ENCODE measurements at places on chromosomes 11 and 22. TPM values are rescaled to one million over a fixed set of nuclear protein-coding genes. Genes with fewer than 3 reads are reported as not detected.

Gene SPON1
- polyA plus RNA-seq, result 70.9 TPM

Gene SCGB1C1
- polyA plus RNA-seq, result 1.9 TPM

Gene APOL5
- polyA plus RNA-seq, result not detected

Gene MYRF
- polyA plus RNA-seq, result 21.7 TPM

Gene P2RX3
- polyA plus RNA-seq, result 1.1 TPM

Gene KRTAP5-10
- not detected for polyA plus RNA-seq

Gene CRYBB2
- polyA plus RNA-seq, result 0.23 TPM

Gene MIAT
- 0.52 TPM for polyA plus RNA-seq

Gene DTX4
- polyA plus RNA-seq, result 45.8 TPM

Gene OR5B21
- not detected for polyA plus RNA-seq

Gene APOBEC3H
- 0.26 TPM for polyA plus RNA-seq

Gene RTN4RL2
- 3.9 TPM for polyA plus RNA-seq

Gene NAALAD2
- polyA plus RNA-seq, result 23.8 TPM

Gene PRR5L
- polyA plus RNA-seq, result 13.2 TPM

DNA sequence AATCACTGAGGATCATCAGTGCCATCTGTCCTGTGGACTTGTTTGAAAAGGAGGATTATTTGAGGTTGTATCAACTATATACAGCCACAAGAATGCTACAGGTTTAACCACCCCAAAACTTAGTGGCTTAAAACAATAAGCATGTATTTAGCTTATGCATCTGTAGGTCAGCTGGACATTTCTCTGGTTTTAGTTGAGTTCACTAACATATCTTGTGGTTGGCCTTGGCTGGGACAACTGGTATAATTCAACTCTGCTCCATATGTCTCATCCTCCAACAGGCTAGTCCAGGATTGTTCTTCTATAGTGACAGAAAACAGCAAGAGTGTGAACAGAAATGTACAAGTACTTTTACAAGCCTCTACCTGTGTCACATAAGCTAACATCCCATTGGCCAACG is 49.9 kb upstream of the SOX6 start:
- DNase-seq, result no peak

GRCh38 chr11:85184721-85185120 is 442.4 kb downstream of the DLG2 start:
- DNase-seq, result no peak

GRCh38 chr22:41327124-41327523 is 25.8 kb downstream of the ZC3H7B start:
- DNase-seq, result no peak

DNA sequence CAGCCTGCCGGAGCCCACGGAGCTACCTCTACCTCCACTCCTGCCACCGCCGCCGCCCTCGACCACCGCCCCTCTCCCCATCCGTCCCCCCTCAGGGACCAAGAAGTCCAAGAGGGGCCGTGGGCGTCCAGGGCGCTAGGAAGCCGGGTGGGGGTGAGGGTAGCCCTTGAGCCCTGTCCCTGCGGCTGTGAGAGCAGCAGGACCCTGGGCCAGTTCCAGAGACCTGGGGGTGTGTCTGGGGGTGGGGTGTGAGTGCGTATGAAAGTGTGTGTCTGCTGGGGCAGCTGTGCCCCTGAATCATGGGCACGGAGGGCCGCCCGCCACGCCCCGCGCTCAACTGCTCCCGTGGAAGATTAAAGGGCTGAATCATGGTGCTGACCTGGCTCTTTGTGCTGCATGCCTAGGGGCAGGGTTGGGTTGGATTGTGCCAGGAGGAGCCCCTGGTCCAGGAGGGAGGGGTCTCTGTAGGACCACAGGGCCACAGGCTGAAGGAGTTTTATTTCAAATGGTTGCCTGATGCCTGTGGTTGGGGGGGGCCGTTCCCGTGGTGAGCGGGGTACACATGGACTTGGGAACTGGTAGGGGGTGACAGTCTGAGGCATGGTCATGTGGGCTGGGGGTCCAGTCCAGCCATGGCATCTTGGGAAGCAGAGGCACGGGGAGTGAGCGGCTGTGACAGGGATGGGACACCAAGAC is 2.3 kb downstream of the PTPRCAP start:
- no peak for DNase-seq

DNA sequence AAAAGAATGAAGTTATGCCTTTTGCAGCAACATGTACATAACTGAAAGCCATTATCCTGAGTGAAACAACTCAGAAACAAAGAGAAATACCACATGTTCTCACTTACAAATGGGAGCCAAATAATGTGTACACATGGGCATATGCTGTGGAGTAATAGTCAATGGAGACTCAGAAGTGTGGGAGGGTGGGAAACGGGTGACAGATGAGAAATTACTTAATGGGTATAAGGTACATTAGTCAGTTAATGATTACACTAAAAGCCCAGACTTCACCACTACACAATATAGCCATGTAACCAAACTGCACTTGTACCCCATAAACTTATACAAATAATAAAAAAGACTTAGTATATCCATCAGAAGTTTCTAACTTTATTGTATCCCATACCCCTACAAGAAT is 674.1 kb upstream of the ARHGAP42 start:
- peak; percentile 15 for DNase-seq

DNA sequence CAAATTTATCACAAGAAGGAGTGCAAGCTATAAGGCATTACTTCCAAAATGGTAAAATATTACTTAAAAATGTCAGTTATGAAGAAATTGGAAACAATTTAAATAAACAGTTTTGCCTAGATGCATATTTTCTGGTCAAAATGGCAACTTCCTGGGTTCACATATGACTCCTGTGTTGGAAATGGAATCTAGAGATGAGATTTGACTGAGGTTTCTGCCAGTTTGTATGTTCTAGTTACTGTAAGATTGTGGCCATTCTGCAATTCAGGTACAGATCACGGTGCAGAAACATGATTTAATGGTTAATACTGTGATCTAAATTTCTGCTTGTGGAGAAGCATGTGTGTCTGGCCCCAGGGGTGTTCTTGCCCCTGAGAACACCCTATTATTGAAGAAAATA is 3.4 kb upstream of the OR4C6 start:
- no peak for DNase-seq

GRCh38 chr11:114598461-114598860 is 2.9 kb upstream of the NXPE4 start:
- no peak for DNase-seq

- no peak for DNase-seq
Measured at GRCh38 chr11:31107649-31108048, 261.9 kb downstream of the DCDC1 start.

GRCh38 chr11:65431451-65432099 is 9.0 kb downstream of the NEAT1 start:
- DNase-seq, result no peak

DNA sequence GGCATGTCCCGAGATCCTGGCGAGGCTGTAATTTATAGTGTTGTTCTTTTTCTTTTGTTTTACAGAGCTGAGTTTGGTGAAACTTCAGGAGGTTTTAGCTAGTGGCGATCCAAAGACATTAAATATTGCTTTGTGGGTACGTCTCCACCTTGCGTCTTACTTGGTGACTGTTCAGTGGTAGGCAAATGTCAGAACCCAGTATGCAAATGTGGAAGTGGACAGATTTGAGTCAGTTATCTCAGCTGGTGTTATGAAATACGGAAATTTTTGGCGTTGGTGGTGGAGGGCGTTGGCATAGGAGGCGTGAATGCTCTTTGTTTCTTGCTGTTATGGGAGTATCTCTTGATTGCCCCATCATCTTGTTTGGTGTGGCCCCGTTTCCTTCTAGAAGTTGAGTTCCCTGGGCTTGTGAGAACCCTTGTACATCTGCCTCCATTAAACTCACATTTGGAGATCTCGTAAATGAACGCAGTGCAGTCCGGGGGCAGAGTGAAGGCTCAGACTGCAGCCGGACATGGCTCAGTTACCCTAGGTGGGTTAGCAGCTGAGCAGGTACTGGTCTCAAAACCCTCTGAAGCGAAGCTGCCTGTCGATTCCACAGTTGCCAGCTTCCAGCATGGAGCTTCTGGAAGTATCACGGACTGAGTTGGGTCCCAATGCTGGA is 39.9 kb downstream of the PTPRJ start:
- no peak for DNase-seq

DNA sequence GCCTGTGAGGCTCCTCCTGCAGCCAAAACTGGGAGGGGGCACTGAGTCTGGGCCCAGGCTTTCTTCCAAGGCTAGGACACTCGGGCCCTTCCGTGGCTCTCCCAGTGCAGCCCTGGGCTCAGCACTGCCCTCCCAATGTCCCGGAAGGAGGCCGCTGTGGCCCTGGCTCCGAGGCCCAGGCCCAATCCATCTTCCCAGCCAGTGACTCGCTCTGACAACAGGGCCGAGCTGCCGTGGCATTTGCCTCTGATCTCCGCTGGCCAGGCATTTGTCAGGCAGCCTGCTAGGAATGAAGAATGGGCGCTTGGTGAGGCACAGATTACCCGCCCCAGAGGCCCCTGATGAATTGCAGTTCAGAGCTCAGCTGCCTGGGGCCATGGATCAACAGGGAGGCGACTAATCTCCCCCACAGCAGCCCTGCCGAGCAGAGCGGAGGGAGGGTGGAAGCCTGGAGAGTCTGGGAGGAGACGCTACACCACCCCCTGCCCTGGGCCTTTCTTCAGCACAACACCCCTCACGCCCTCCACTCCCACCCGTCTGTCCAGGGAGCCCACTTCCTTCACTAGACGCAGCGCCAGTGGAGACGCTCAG is 8.3 kb downstream of the FXYD2 start:
- no peak for DNase-seq

GRCh38 chr11:62546244-62546928 is at the start of gene AHNAK:
AHNAK (minus strand) TSS chr11:62546806; CDS start chr11:62536098, 10,708 bp downstream.
- DNase-seq, result no peak

- no peak for DNase-seq
Measured at GRCh38 chr11:7892059-7892699, 38.9 kb downstream of the OR10A6 start.

GRCh38 chr11:74641289-74641688 is 48.9 kb downstream of the POLD3 start:
- DNase-seq, result no peak

- no peak for DNase-seq
Measured at GRCh38 chr11:5992604-5993251, 5.9 kb upstream of the OR52L1 start.

DNA sequence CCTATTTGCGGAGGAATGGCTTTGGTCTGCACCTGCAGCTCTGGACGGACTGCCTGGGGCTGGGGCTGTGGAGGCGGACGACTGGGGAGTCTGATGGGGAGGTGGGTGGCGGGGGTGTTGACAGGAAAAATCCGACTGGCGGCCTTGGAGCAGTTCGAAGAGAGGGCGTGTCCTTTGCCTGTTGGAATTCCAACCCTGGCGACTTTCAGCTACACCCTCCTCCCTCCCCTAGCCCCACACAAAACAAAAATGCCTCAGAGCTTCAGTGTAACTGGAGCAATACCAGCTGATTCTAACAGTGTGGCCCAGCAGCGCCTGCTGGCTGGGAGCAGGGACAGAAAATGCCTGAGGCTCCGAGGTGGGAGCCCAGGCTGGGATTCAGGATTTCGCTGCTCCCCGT is 85.4 kb downstream of the ATXN10 start:
- peak; percentile 23 for DNase-seq

- DNase-seq, result no peak
Measured at GRCh38 chr11:110362971-110363509, 66.6 kb upstream of the RDX start.

- DNase-seq, result no peak
Measured at GRCh38 chr11:837189-837989, 4.6 kb downstream of the CD151 start.

GRCh38 chr22:49380095-49380827 is 447.4 kb downstream of the BRD1 start:
- no peak for DNase-seq

GRCh38 chr11:86641537-86642261 is 30.7 kb downstream of the ME3 start:
- DNase-seq, result no peak

DNA sequence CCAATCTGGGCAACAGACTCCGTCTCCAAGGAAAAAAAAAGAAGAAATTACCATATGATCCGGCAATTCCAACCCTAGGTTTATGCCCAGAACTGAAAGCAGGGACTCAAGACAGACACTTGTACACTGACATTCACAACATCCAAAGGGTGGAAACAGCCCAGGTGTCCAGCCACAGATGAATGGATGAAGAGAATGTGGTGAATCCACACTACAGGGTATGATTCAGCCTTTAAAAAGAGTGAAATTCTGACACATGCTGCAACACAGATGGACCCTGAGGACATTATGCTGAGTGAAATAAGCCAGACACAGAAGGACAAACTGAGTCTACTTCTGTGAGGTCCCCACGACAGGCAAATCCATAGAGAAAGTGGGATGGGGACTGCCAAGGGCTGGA is 43.9 kb downstream of the SGSM3 start:
- no peak for DNase-seq

DNA sequence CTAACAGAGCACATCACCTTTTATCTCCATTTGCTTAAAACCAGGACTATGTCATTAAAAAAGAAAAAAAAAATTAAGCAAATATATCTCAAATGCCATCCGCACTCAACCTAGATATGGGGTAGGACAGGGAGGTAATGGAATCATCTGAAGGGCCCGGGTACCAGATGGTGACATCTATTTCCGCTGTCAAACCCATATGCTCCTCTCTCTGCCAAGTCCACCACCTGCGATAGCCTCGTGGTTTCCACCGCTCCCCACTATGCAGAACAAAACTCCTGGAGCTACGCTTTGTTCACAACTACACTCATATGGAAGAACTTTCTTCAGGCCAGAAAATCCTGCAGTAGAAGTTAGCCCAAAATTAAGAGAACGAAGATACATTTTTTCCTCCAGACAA is 31.4 kb downstream of the FEZ1 start:
- DNase-seq, result no peak

- DNase-seq, result no peak
Measured at GRCh38 chr11:35246745-35247144, 107.8 kb downstream of the CD44 start.
